ENCODE measurements at places on chromosomes 2 and 18. TPM values are rescaled to one million over a fixed set of nuclear protein-coding genes. Genes with fewer than 3 reads are reported as not detected.

Gene MAL
- not detected for total RNA-seq

Gene NEU2
- total RNA-seq = not detected

Gene ARHGAP15
- total RNA-seq = 3.2 TPM

Gene GPAT2
- 2.3 TPM for total RNA-seq

Gene DSG4
- total RNA-seq = not detected
